ENCODE measurements at places on chromosomes 3 and 15.

DNA sequence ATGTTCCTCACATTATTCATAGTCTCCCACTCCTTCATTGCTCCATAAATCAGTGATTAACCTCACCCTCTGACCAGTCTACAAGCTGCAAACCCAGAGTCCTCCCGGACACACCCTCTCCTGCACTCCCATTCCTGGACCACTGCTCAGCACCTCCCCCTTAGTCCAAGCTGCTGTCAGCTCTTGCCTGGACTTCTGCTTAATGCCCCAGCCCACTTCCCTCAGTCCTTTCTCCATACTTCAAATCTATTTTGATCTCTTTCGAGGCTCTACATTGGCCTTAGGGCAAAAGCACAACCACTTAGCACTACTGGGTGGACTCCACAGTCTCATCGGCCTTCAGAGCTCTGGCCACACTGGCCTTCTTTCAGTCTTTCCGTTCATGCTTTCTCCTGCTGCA lies 79.4 kb upstream of the FAM98B start:
- no peak for DNase-seq

DNA sequence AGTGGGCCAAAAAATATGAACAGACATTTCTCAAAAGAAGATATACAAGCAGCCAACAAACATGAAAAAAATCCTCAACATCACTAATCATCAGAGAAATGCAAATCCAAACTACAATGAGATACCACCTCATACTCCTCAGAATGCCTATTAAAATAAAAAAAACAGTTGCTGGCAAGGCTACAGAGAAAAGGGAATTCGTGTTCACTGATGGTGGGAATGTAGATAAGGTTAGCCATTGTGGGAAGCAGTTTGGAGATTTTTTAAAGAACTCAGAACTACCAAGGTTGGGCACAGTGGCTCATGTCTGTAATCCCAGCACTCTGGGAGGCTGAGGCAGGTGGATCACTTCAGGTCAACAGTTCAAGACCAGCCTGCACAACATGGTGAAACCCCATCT lies 27.8 kb upstream of the C15orf40 start:
- DNase-seq: no peak

GRCh38 chr3:124451630-124452317 lies 278.5 kb upstream of the UMPS start:
- DNase-seq: no peak

- peak; percentile 38 for DNase-seq
These were observed 97.2 kb downstream of the CLDN1 start for GRCh38 chr3:190224863-190225692.

DNA sequence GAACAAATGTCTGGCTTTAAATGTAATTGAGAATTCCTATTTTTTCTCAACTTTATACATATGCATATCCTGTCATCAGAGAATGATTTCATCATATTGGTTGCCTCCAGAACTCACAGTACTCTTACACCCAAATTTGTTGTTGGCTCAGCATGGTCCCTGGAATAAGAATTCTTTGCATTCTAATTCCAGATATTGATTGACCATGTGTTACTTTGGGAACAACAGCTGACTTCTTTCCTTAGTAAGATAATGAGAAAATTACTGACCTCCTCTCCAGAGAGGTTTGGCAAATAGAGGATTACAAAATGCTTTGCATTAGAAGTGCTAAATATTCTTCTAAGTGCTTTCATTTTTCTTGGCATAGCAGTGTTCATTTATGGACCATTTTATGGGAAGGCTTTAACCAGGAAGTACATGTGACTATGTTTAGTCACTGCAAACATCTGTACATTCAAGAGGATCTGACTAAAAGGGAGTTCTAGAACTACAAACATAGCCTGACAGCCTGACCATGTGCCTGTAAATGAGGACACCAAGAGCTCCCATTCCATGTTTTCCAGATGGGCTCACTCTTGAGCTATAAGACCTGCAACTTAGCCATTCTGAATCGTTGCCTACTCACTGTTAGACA lies 391.6 kb upstream of the DPPA4 start:
- no peak for DNase-seq
